Osteoblast (primary cell): ENCODE measurements at places on chromosomes 16 and 17. TPM values are rescaled to one million over a fixed set of nuclear protein-coding genes. Genes with fewer than 3 reads are reported as not detected.
A peak's percentile ranks its signal among the peaks of the same experiment; 100 is the strongest.

CTRB1 gene
- total RNA-seq = not detected in 2 replicates

CD300H gene
- total RNA-seq = not detected in 2 replicates

GRCh38 chr16:1164382-1164781 is 11.5 kb downstream of the CACNA1H start:
- no peak for DNase-seq

DNA sequence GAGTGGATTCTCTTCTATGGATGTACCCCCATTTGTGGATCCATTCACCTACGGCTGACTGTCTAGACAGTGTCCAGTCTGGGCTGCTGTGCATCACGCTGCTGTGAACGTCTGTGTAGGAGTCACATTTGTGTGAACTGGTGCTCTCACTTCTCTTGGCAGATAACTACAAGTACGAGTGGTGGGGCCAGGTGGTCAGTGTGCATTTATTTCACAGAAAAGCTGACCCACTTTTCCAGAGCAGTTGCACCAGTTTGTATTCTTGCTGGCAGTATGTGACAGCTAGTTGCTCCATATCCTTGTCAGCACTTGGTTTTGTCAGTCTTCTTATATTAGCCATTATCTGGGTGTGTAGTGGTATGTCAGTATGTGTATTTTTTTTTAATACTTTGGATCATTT is 28.4 kb downstream of the FOXK2 start:
- DNase-seq = peak; percentile 19

DNA sequence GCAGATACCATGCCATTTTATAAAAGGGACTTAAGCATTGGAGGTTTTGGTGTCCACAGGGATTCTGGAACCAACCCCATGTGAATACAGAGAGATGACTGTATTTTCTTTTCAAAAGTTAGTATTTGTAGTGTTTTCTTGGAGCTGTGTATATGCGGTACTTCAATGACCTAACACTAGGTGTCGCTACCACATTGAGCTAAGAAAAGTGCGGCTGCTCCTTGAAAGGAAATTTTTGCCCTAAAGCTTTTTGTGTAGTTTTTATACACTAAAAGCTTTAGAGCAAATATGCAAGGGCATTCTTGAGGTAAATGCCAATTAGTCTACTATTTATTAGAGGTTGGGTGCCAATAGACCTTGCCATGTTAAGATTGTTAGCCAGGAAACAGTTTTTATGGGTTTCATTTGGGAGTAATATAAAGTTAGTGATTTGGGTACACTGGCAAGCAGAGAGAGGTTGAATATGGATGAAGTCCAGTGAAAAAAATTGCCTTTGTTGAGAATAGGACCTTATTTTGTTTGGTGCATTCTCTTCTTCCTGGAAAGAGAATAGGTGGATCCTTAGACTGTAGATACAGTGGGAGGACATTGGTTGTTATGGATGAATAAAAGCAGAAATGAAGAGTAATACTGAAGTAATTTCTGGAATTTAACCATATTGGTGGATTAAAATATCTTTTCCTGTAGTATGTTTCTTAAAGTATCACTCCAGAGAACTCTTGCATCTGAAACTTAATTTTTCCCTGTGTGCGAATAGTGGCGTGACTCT is 43.3 kb downstream of the BCAS3 start:
- peak; percentile 85 for DNase-seq

DNA sequence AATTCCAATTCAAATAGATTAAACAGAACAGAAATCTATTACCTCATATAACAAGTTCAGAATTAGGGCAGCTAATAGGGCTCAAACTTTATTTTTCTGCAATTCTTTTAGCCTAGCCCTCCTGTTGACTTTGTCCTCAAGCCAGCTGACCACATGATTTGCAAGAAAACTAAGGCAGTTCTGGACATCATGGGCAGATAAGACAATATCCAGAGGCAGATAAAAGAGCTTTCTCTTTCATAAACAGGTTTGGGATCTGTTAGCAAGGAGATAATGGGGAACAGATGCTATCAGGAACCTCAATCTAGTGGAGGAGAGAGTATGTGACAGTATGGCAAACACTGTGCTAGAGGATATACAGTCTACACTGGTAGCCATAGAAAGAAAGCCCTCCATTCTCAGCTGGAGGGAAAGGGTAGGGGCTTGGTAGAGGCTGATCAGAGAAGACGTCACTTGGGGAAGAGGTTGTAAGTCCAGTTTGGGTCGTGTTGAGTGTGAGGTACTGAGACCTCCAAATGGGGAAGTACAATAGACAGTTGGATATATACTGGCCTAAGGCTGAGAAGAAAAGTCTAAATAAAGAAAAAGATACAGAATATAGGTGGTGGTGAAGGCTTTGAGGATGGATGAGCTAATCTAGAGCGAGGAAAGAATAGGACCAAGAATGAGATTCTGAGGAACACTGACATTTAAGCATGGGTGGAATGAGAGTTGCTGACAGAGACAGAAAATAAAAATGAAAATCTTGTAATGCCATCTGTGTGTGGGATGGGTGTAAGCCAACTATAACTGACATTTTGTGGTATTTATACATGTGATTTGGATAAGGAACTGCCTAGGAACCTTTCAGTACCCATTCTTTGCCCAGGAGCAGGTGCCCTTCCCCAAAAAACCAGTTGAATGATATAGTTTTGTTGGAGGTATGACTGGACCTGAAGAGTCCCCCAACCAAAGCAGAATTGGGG is 67.4 kb downstream of the CYB561 start:
- no peak for DNase-seq
